ENCODE measurements at places on chromosomes 6 and 20. TPM values are rescaled to one million over a fixed set of nuclear protein-coding genes. Genes with fewer than 3 reads are reported as not detected.

DNA sequence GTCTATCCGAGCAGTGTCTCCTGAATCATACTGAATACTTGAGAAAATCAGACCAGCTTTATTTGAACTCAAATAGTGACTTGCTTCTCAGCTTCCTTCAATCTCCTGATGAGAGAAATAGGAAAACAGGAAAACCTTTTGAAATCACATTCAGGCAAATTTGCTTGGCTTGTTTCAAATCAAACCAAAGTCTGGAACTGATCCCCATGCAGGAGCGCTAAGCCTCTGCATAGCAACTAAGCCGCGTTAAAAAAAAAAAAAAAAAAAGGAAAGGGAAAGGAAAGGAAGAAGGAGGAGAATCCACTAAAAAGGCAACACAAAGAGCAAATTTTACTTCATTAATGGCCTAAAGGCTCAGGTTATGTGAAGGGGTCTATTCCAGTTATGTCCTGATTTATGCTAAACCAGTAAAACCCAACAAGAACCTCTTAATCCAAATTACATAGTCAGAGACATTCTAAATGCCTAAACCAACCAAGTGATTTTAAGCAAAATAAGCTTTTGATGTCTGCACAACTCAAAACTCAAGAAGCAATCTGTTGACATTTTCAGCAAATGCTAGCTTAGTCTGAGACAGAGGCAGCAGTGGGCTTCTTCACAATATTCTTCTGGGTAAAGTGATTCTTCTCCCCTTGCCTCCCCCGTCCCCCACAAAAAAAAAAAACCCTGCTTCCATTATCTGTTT, 112.5 kb downstream of the SOBP start:
- H3K27ac ChIP-seq: no peak overlapping the region
- peaks cover 3% of the 10 kb centered on the region for H3K4me1 ChIP-seq
- H3K27me3 ChIP-seq: no peaks in the 10 kb centered on the region
- no peak for DNase-seq
- no peaks in the 10 kb centered on the region for H3K36me3 ChIP-seq

- peaks cover 3% of the 10 kb centered on the region for H3K4me1 ChIP-seq
- H3K36me3 ChIP-seq: no peaks in the 10 kb centered on the region
- no peak overlapping the region for H3K27ac ChIP-seq
- no peak overlapping the region for H3K4me3 ChIP-seq
Observed at GRCh38 chr6:84645000-84645399, 119.4 kb downstream of the TBX18 start.

DNA sequence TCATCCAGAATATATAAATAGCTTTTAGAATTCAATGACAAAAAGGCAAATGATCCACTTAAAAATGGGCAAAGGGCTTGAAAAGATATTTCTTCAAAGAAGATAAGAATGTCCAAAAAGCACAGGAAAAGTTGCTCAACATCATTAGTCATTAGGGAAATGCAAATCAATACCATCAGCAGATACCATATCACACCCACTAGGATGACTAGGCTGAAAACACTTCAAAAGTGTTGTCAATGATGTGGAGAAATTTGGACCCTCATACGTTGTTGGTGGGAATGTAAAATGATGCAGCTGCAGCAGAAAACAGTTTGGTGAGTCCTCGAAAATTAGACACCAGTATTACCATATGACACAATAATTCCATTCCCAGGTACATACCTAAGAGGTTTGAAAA, 303.6 kb upstream of the SLC35B3 start:
- no peaks in the 10 kb centered on the region for H3K27me3 ChIP-seq
- H3K27ac ChIP-seq: no peak overlapping the region
- H3K4me3 ChIP-seq: no peak overlapping the region
- DNase-seq: no peak

- H3K27me3 ChIP-seq: peaks cover 5% of the 10 kb centered on the region
- no peak overlapping the region for H3K27ac ChIP-seq
- H3K4me3 ChIP-seq: no peak overlapping the region
- H3K4me1 ChIP-seq: no peaks in the 10 kb centered on the region
- H3K36me3 ChIP-seq: no peaks in the 10 kb centered on the region
Observed at GRCh38 chr20:22824077-22824476, 211.0 kb upstream of the SSTR4 start.

C6orf58 gene
- not detected for polyA plus RNA-seq
